NT2/D1 (cell line): ENCODE measurements at places on chromosomes 16 and 17.

DNA sequence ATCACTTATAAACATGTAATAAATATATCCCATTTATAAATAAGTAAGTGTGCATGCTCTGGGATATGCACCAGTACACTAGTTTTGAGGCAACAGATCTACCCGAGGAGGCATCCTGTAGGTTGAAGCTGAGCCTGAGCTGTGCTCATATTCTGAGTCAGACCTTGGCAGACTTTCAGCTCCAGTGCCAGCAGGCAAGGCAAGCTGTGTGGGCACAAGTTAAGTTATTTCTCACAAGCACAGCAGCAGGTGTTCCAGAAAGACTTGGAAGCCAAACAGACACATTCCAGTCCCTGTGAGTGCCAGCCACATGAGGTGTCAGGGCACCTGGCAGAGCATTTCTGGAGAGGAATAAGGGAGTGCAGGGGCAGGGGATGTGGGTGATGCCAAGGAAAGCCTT, 1.3 kb upstream of the CLEC19A start:
- DNase-seq, result no peak

- no peak for DNase-seq
These were observed 81.3 kb downstream of the GSG1L start for GRCh38 chr16:27982184-27982583.

DNA sequence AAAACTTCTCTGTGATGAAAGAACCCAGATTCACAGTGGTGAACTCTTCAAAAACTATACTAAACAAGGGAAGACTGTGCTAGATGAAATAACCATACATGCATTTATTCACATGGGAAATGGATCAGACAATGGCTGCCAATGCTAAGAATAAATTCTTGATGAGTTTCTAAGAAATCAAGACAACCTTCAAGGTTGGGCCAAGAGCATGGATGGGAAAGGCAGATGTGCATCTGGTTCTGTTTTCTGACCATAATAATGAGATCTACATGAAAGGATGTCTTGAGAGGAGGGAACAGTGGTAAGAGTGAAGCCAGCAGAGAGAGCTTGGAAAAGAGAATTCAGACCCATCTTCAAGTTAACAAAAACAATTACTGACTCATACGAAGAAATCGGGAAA, 31.4 kb downstream of the ANKRD11 start:
- DNase-seq, result no peak

- DNase-seq, result no peak
These were observed 29.9 kb downstream of the NKD1 start for GRCh38 chr16:50578137-50578536.
